HTR-8/SVneo (cell line): ENCODE measurements at places on chromosomes 1 and 21.

- no peak for DNase-seq
These were observed 178.7 kb downstream of the NPHP4 start for GRCh38 chr1:5813480-5813879.

GRCh38 chr1:70034403-70034802 is 171.0 kb downstream of the LRRC40 start:
- DNase-seq: peak; percentile 36

GRCh38 chr1:215667761-215668160 is 100.7 kb downstream of the KCTD3 start:
- DNase-seq: no peak

DNA sequence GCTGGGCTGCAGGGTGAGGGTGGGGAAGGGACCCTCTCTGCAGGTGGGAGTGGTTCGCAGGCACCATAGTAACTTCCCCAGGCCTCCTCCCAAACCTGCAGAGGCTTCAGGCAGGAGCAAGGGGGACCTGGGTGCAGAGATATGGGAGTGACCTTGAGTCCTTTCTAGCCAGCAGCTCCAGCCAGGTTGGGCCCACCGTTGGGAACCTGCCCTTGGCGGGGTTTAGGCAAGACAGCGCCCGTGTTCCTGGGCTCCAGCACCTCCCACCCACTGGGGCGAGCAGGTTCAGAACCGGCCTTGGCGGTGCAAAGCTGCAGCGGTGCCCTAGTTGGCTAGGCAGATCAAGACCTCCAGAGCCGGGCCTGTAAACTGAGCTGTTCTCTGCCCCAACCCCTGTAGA is 2.2 kb upstream of the PRDM16 start:
- DNase-seq: no peak

DNA sequence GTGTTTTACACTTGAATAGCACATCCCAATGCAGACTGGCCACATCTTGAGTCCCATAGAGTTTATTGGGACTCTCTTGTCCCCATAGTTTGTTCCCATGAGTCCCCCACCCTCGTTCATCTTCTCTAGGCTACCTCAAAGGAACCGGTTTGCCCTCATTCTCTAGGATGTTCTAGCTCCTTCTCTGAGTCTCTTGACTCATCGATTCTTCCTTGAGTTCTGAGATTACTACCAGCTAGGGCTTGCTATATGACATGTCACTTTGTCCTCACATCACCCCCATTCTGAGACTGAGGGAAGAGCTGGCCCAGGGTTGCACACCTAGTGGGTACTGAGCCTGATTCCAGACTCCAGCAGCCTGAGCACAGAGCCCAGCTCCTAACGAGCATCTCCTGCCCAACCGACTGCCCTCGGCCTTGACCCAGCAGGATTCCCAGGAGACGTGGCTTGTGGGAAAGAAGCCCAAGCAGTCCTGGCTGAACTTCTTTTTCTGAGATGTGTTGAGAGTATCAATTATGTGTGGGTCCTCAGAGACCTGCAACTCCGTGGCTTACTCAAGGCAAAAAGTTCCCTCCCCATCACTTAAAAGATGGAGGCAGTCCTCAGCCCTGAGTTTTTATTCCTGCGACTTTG is 42.0 kb downstream of the TMEM51 start:
- DNase-seq: no peak

DNA sequence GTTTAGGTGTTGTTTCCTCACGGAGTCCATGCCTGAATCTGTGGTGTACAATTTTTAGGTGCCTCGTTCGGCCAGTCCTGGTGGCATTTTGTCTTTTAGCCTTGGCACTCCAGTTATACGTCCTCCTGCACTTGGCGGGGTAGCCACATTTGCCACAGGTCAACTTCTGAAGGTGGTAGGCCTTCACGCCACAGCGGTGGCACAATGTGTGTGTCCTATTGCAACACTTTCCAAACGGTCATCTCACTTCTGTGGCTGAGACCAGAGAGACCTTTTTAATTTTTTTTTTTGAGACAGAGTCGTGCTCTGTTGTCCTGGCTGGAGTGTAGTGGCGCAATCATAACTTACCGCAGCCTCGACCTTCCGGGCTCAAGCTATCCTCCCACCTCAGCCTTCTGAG is 49.1 kb downstream of the CAMTA1 start:
- no peak for DNase-seq

GRCh38 chr1:36625253-36625934 is 142.7 kb upstream of the CSF3R start:
- no peak for DNase-seq

GRCh38 chr1:17002524-17002902 is 9.2 kb downstream of the ATP13A2 start:
- DNase-seq: no peak

DNA sequence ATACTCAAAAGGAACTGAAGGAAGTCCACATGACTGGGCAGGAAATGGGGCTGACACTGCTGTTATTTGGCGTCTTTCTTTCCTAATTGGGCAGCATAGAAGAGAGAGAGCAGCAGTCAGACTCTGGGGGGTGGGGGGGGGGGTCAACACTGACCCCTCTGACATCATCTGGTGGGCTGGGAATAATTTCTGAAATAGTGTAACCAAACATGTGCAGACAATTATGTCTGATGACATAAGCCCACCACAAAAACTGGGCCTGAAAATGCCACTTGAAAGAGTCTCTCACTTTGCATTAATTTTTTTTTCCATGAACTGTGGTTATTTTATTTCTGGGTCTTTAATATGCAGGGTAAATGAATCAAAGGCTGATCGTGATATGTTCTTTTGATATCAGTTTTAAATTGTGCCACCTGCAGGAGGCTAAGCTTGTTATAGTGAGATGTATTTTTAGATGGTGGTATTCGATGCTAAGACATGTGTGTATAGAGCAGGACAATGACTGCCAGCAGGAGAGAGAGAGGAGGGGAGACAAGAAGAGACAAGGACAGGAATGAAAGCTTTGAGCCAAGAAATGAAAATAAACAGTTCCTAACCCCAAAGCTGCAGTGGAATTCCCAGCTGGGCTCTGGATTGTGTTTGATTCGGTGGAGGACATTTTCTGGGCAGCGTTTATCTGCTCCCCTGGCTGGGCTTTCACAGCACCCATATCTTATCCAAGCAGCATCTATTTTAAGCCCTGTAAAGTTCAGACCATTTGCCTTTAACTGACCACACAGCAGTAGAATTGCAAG is 264.7 kb downstream of the PBX1 start:
- DNase-seq: no peak

GRCh38 chr1:14415396-14415795 is 183.1 kb upstream of the KAZN start:
- no peak for DNase-seq

GRCh38 chr1:193058529-193059281 is 455 bp downstream of the UCHL5 start:
- DNase-seq: peak; percentile 15

- no peak for DNase-seq
These were observed 4.6 kb upstream of the EPS8L3 start for GRCh38 chr1:109768335-109768650.

GRCh38 chr1:161091093-161091492 is 1.7 kb upstream of the NECTIN4 start:
- no peak for DNase-seq

DNA sequence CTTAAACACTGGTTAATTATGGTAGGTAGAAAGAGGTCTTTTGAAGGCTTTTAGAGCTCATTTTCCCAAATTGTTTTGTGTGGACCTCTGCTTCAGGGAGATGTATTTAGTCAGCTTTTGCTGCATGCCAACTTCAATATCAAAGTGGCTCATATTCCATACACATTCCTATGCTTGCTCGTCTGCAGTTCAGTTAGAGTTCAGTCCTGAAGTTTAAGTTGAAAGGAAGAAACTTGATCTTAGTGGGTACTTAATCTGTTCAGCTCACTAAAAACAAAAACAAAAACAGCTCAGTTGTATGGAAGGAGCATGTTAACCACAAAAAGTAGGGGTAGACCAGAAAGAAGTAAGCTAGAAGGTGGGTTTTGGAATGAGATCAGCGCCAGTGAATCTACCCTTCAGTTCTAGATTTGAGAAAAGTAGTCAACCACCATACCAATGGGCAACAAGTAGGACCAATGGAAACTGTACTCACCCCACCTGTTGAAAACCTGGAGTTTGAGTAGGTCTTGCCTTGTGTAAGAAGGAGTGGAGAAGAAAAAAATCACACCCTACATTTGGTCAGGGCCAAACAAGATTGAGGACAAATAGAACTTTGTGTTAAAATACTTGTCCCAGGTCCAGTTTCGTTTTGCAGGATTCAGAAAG is 58.0 kb downstream of the LEPR start:
- no peak for DNase-seq

GRCh38 chr1:201597551-201598230 is 58.8 kb downstream of the NAV1 start:
- DNase-seq: no peak

DNA sequence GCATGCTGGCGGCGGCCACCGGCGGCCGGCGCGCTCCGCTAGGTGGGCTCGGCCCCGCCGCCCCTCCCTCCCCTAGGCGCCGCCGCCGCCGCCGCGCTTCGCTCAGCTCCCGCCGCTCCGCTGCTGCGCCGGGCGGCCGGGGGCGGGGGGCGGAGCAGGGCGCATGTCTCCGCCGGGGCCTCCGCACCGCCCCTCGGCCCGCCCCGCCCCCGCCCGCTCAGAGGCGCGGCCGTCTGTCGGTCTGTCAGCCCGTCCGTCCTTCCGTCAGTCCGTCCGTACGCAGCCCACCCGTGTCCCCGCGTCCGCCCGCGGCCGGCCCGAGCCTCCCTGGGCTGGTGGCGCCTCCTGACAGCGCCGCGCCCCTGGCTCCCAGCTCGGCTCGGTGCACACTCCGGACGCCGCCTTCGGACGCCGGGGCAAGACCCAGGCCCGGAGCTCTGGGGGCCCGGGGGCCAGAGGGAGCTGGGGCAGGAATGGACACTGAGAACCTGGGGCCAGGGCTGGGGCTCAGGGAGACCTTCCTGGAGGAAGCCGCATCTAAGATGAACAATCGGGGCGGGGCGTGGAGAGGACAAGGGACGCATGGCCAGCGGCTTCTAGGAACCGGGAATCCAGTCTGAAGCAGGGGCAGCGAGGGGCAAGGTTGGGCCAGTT is at the start of gene GPR153:
TSS of gene GPR153 (minus strand) at position 138 of the 654 bp plus-strand sequence. CDS start 6,193 bp downstream, outside the sequence.
- peak; percentile 50 for DNase-seq

- DNase-seq: no peak
These were observed 650 bp downstream of the TNFAIP8L2 start for GRCh38 chr1:151157067-151157531.

- no peak for DNase-seq
These were observed 221.9 kb downstream of the TNR start for GRCh38 chr1:175521249-175522040.

GRCh38 chr1:175129644-175129996 is 62.0 kb downstream of the TNN start:
- no peak for DNase-seq

DNA sequence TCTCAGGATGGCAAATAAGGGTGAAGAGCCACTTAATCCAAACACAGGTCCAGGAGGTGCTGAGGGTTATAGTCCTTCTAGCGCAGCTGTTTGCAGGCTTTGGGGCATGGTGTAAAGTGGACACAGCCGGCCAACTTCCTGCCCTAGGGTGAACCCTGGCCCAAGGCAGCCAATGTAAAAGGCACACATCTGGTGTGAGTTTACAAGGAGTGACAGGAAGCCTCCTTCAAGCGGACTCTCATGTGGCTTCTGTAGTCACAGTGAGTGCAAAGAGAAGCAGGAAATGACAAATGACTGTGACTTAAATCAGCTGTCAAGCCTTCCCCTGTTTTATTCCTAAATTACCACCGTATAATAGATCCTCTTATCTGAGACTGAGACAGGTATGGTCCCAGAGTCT is 213.0 kb downstream of the CRB1 start:
- no peak for DNase-seq

DNA sequence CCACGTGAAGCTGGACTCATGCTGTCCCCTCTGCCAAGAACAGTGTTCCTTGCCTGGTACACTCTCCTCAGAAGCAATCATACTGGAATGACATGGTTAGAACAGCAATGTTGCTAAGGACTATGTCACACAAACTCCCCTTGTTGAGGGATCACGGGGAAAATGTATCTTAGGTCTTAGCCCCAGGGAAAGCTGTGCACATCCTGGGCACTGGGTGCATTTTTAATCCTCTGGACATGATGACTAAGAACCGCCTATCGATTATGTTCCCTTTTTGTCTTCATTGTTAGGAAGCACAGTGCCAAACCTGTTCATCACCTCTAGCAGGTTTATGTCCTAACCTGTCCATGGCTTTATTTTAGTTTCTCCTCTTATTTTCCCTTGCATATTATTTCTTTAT is 115.1 kb downstream of the HIVEP3 start:
- DNase-seq: no peak

DNA sequence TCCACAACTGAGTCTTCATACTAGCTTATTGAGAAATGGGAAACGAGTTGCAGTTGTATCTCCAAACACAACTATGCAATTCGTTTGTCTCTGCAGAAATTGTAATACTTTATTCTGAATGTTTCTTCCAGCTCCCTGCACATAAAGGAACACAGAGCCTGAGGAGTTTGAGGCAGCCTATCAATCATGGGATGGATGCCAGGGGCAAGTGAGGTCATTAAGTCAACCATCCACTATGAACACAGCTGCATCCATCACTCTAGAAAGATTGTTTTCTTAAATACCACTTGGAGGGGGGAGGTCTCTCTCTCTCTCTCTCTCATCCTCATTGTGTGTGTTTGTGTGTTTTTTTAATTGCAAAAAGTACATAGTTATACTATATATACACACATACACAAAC is 2.9 kb upstream of the PSMB2 start:
- no peak for DNase-seq

DNA sequence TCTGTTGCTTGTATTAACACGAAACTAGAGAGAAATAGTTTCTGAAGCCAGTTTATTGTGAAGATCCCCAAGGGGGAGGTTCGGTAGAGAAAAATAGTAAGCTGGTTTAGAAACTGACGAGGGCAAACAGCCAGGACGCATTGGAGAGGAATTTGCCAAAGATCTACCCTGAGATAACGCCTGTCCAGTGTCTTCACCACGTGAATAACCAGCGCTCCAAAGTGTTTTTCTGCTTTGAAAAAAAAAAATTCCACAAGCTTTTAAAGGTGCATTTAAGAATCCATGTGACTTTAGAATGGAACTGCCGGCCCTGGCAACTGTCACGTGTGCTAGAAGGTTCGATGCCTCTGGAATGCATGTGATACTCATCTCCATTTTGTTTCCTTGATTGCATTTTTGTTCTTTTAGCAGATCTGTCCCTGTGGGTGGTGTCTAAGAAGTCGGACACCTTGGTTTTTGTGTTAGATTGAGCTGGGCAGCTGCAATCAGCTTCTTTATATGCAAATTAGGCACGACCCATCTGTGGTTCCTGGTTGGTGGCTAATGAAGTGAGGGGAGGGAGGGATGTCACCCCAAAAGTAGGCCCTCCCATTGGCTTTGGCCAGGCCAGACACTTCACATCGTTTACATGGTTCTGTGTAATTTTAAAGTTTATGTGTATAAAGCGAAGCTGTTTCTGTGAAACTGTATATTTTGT is 1.3 kb upstream of the THAP3 start:
- no peak for DNase-seq

DNA sequence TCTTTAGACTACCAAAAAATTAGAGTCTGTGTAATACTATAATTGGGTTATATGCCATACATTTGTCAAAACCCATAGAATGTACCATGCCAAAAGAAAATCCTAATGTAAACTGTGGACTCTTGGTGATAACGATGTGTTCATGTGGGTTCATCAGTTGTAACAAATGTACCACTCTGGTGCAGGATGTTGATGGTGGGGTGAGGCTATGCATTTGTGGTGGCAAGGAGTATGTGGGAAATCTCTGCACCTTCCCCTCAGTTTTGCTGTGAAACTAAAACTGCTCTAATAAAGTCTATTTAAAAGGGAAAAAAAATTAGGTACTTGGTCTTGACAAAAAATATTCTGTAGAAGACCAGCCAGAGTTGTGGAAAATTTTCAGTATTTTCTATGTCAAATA is 43.4 kb downstream of the INKA2 start:
- DNase-seq: no peak
